ENCODE measurements at places on chromosomes 5 and 9.

- peak; percentile 13 for DNase-seq
These were observed 214.2 kb downstream of the FANCC start for GRCh38 chr9:95103281-95103771.

DNA sequence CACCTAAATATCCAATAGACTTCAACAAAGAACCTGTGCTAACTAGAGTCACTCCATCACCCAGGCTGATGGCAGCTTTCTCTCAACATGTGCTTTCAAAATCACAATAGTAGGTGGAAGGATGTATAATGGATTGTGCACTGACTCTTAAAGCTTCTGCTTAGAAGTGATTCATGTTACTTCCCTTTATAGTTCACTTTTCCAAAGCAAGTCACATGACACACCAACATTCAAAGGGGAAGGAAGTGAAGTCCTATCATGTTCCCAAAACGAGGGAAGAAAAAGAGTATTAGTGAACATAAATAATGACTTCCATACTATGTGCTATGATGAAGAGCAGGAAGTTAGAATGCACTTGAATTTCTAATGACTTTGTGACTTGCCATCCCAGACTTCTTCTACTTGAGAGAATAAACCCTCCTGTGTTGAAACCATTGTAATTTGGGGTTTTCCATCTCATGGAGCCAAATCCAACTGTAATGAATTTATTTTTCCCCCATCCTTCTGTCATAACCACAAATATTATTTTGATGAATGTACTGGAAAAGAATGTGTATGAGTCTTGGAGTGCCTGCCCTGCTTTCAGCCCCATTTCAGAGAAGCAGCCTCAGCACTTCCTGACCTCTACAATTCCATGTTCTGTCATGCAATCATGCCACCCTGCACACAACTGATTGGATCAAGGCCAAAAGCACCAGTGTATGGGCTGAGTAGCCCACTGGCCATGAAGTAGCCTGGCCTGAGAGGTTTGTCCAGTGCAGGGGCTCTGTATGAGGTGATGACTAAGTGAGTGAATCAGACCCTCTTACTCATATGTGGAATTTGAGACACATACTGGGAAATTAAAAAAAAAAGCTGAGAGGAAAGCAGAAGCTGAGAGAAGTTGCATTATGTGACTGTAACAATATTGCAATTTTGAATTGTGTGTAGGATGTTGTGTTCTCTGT, 525.9 kb upstream of the CLINT1 start:
- DNase-seq, result peak; percentile 96

DNA sequence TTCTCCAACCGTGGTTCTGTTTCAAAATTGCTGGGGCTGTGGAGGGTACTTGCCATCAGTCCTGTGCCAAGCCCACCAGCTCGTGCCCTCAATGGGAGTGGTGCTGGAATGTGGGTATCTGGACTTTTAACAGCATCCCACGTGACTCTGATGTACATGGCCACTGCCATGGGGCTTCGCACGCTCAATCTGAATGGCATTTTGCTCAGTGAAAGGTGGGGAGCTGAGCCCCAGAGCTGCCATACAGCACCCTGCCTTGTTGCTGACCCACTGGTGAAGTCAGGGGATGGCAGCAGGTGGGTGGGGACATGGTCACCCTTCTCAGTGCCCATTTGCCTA, 16.6 kb upstream of the SYNPO start:
- no peak for DNase-seq

DNA sequence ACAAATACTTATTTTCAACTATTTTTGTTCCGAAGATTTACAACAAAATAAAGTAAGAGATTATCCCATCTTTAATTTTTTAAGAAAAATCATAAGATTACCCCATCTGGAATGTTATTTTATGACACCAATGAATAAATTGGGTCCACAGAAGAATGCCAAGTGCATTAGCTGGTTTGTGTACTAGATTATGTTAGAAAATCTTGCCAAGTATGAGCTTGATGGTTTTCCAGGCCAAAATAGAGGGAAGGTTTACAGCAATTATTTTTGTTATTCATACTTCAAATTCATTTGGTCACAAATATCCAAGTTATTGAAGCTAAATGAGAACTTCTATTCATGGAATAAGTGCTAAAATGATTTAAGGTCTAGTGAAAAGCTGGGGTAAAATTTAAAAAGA, 109.4 kb upstream of the DMRTA1 start:
- DNase-seq, result peak; percentile 2

DNA sequence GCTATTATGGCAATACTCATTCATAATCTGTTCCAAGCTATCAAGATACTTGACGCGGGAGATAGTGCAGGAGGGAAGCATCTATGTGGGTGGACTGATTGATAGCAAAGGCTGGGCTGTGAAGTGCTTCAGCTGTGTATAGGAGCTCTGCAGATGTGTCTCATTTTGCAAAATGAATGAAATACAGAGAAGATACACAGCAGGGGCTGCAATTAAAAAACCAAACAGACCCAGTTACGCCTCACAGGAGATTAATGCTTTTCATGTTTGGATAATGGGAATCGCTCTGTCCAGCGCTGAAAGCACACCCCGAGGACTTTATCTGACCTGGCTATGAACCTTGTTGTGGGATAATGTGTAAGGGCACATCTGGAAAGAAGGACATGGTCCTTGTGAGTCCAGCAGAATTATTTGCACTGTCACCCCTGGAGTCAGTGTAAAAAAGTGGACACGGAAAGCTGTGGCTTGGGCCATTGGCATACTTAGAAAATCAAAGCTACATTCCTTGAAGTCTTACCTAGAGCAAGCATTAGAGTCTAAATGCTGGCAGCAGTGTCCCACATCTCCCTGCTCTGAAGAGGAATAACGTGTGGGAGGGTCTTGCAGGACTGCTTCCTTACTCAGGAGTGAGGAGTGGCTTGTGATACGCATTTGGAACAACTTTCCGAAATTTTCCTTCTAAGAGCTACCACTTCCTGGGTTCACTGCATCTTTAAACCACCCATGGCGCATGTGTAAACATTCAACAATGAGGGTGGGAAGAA, 2.6 kb downstream of the SH3RF2 start:
- no peak for DNase-seq

DNA sequence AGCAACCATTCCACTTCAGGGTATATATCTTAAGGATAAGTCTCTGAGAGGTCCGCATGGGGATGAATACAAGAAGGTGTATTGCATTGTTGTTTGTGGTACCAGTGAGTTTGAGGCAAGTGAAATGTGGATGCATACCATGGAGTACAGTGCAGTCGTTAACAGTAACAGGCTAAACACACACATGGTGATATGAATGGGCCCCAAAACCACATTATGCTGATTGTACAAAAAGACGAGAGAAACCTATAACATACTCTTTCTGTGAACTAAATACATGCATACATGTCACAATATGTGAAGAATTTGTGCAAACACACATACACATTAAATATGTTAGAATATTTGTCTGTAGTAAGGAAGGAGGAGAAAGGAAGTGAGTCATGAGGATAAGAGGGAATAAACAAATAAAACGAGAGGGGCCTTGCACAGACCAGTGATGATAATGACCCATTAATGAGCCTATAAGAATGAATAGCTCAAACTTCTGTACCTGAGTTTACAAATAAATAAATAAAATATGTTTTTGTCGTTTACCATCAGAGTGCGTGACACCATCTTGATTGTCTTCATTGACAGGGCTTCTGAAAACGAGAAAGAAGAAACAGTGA, 66.5 kb upstream of the RICTOR start:
- no peak for DNase-seq

- DNase-seq, result peak; percentile 66
These were observed 105.6 kb downstream of the NR6A1 start for GRCh38 chr9:124665391-124666058.

- DNase-seq, result peak; percentile 83
These were observed 9.8 kb downstream of the RNF183 start for GRCh38 chr9:113293285-113293878.

All from AG10803 (cell line).